ENCODE measurements at places on chromosomes 3 and 15.

DNA sequence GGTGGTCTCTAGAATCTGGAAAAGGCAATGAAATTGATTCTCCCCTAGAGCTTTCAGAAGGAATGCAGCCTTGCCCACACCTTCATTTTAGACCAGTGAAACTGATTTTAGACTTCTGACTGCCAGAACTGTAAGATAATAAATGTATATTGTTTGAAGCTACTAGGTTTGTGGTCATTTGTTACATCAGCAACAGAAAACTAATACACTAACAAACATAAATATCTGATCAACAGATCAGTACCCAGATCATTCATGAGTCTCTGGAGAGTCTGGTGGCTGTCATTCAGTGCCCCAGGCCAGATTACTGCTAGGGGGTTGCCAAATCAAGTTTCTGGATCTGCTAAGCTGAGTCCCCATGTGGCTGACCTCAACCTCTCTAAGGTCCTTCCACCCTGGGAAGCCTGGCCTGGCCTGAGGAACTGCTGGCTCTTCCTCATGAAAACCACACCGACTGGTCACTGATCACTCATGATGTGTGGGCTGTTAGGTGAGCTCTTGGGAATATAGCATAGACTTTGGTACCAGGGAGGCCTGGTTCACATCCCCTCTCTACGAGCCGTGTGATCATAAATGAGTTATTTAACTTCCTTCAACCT is 11.1 kb upstream of the LACTB start:
- no peak for DNase-seq

DNA sequence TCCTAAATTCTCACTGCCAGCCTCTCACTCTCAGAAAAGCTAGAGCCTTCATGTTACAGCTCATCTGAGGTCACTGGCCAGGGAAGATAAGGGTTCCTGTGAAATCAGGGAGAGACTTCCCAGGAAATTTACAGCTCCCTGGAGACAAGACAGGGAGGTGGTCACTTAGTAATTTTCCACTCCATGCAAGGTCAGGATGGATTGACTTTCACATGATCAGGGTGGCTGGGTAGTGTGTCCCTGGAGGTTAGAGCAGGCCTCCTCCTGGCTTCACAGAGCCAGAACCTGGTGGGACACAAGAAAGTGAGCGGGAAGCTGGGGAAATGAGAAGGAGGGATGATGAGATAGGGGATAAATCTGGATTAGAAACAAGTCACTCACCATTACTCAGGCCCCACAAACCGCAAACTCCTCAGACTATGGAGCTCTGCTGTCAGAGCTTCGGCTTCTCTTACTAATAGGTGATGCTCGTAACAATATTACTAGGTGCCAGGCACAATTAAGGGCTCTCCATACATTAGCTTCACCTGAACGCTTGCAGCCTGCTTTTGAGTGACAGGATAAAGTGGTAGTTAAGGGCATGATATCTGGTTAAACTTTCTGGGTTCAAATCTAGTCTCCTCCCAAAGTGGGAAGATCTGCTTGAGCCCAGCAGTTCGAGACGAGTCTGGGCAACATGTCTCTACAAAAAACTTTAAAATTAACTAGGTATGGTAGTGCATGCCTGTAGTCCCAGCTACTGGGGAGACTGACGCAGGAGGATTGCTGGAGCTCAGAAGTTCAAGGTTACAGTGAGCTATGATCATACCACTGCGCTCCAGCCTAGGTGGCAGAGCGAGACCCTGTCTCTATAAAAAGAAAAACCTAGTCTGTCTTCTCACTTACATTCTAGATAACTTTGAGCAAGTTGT is 24.9 kb downstream of the DUOX2 start:
- DNase-seq: no peak

- no peak for DNase-seq
Observed at GRCh38 chr3:186024210-186024609, 84.7 kb downstream of the ETV5 start.

- no peak for DNase-seq
Observed at GRCh38 chr3:184580376-184580775, 18.8 kb downstream of the EPHB3 start.

GRCh38 chr15:56586206-56586605 is 121.3 kb upstream of the MNS1 start:
- no peak for DNase-seq

DNA sequence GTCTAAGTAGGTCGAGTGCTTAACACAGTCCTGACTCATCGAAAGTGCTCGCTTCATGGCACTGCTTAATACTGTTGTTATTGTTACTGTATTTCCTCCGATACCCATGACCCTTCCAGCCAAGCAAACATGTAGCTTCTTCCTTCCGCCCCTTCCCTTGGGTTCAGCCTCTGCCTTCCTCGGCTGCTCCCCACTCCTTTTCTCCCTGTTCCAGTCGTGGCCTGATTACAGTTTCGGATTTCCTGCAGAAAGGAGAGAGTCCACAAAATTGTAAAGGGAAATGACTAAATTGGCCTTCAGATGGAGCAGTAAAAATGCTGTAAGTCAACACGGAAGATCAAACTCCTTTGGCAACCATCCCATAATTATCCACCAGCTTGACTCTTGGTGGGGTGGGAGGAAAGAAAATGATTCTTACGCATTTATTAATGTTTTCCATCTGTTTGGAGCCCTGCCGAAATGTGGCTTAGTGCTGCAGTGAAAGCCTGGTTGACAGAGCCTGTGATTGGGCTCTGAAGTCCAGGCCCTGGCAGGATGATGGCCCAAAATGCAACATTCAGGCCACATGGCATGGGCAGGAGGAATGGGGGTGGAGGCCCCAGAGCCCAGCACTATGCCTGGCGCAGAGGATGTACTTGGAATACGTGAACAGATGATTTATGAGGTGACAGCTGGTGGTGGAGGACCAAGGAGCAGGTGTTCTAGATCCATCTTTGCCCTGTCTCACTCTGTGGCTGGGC is 37.6 kb downstream of the FAM3D start:
- no peak for DNase-seq

GRCh38 chr15:58616171-58616570 is 133.3 kb downstream of the ADAM10 start:
- DNase-seq: no peak
